ENCODE measurements at places on chromosomes 11 and 22.
A peak's percentile ranks its signal among the peaks of the same experiment; 100 is the strongest.

- DNase-seq = no peak
Measured at GRCh38 chr11:124717421-124717785, 22.3 kb upstream of the NRGN start.

DNA sequence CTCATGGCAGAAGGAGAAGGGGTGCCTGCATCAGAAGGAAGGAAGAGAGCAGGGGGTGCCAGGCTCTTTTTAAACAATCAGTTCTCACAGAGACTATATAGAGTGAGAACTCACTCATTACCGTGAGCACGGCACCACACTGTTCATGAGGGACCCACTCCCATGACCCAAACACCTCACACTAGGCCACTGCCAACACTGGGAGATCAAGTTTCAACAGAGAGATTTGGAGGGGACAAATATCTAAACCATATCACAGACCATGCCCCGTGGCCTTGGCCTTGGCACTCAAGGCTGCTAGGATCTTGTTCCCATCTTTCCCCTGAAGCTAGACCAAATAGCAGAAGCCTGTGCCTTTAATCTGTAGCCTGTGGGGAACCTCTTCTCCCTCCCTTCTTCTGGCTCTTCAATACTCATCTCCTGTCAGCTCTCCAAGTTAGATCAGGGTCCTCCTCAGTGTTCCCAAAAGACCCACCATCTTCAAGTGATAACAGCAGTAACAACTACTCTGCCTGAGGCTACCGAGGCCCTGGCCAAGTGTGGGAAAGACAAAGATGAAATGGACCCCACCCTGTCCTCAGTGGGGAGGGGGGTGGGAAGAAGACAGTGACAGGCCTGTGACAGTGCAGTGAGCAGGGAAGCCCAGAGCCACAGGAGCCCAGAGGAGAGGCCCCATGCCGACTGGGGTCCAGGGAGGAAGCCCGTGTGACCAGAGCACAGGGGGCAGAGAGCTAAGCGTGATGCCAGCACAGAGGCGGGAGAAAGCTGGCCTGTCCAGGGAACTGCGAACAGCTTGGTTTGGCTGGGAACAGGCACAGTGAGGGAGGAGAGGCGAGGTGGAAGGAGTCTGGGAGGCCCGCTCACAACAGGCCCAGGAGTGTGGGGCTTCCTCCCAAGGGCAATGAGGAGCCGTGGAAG, 72.6 kb downstream of the MYO7A start:
- DNase-seq = no peak

GRCh38 chr11:812390-812789, 2.6 kb downstream of the RPLP2 start:
- no peak for DNase-seq

- no peak for DNase-seq
Measured at GRCh38 chr11:97902828-97903227, 1117.9 kb upstream of the CNTN5 start.

DNA sequence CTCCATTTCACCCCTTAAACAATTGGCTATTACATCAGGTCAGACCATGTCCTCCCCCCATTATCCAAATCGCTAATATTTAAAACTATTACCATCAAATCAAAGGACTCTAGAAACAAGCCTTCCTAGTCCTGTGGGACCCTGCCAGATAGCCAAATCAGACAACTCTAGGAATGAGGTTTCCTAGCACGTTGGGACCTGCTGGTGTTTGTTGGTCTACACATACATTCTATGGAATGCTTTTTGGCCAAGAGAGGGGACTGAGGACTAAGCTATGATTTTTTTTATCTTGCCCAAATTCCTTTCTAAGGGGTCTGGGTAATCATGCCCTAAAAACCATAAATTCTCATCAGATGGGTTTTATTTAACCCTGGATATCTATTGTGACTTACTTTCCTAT, 14.1 kb upstream of the SELENOH start:
- DNase-seq = no peak

DNA sequence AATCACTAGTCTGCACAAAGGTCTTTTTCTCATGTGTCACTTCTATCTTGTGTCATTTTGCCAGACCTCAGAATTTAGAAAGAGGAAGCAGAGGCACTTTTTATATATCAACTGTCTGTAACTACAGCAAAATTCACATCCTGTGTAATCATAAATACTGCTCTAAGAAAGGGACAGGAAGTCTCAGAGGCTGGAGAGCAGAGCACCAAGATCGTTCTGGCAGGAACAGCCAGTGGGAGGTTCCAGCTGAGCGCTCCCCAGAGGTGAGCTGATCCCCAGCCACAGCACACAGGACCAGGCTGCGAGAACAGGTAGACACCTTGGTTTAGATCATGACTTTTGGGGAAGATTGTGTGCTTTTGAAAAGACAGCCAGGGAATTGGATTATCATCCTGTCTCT, at the start of gene MS4A7:
Gene MS4A7 (plus strand): TSS at position 179 of the 400 bp plus-strand sequence. CDS start 4,610 bp downstream, outside the sequence.
- no peak for DNase-seq

DNA sequence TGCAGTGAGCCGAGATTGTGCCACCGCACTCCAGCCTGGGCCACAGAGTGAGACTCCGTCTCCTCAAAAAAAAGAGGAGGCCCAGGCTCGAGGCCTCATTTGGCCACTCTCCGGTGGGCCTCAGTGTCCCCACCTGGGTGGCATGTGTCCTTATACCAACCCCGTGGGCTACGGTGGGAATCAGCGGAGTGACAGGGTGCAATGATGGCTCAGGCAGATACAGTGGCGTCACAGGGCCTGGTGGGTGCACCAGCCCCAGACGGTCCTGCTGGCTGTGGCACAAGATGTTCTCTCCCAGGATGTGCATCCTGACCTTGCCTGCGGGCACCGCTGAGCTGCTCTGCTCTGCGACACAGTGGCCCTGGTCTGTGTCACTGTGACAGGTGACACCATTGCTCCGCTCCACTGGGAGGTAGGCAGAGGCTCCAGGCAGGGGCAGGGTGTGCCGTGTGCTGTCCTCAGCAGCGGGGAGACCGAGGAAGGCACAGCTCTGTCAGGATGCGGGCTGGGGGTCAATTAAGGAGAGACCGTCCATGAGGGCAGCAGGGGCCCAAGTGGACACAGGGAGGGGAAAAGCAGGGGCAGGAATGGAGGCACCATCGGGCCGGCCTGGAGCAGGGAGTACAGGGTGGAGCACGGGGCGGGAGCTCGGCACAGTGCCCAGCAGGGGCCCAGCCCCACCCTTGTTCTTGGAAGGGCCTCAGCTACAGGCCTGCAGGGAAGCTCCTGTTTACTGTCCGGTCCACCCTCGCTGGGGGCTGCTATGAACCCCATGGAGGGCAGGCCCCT, 21.7 kb upstream of the TH start:
- no peak for DNase-seq

- DNase-seq = no peak
Measured at GRCh38 chr11:70025308-70025707, 52.8 kb upstream of the ANO1 start.

DNA sequence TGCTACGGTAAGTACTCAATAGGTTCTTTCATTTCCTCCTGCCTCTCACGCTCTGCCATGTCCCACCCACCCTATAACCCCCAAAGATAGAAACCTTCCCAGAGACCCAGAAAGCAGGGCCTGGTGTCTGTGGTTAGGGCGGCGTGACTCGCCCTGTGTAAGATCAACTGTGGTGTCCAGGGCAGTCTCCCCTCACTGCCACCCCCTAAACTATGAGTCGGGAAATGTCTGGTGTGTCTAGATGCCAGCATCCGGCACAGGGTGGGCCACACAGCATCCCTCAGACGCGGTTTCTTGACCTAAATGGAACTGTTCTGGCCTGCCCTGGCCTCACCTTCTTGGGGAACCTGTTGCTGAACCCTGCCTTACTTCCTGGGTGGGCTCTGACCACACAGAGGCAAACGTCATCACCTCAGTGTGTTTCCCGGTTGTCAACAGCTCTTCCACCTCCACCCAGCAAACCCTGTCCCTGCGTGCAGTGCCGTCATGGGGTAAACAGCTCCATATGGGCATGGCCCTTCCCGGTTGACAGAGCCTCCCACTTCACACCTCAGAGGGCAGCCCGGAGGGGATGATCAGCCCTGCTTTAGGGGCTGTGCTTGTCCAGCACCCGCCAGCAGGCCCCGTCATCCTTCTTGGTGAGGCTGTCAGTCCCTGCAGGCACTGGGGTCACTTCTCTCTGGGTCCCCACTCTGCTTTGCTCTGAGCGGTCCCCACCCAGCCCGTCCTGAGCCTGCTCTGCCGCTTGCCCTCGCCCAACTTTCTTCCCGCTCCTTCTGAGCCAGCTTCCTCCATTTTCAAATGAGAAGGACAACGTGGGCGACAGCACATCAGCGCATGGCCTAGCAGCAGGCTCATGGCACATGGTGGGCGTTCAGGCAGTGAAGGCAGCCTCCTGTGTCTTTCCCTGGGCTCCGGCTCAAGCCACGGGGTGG, 6.0 kb downstream of the WNT11 start:
- no peak for DNase-seq

DNA sequence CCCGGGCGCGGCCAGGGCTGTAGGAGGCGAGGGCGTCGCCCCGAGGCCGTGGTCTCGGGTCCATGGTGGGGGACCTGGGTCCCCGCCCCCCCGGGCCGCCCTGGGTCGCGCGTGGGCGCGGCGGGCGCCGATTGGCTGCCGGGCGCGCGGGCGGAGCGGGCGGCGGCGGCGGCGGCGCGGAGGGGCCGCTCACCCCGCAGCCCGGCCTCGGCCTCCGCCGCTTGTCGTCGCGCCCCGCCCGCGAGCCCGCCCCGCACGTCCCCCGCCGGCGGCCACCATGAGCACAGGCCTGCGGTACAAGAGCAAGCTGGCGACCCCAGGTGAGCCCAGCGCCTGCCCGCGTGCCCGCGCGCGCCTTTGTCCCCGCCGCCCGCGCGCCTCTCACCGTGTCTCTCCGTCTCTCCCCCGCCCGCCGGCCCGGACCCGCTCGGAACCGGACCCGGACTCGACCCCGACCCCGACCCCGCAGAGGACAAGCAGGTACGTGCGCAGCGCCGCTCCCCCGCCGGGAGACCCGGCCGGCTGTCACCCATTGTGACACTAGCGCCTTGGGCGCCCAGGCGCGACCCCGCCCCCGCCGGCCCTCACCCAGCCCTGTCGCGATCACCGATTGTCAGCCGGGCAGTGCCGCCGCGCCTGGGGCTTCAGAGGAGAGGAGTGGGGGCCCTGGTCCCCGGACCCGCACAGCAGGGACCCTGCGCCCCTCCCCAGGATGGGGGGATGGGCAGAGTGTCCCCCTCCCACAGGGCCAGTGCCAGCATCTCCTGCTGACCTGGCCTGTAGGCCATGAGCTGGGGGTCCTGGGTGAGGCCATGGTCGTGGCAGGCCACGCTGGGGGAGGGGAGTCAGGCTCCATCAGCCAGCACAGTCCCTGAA, at the start of gene SEPTIN5:
Gene SEPTIN5 (plus strand): TSS at position 192 of the 876 bp plus-strand sequence. CDS start 86 bp downstream, at position 278.
- DNase-seq = peak; percentile 52

- DNase-seq = no peak
Measured at GRCh38 chr11:117605331-117605730, 191.7 kb downstream of the DSCAML1 start.

- peak; percentile 83 for DNase-seq
Measured at GRCh38 chr22:45867118-45867905, 109.7 kb downstream of the WNT7B start.

DNA sequence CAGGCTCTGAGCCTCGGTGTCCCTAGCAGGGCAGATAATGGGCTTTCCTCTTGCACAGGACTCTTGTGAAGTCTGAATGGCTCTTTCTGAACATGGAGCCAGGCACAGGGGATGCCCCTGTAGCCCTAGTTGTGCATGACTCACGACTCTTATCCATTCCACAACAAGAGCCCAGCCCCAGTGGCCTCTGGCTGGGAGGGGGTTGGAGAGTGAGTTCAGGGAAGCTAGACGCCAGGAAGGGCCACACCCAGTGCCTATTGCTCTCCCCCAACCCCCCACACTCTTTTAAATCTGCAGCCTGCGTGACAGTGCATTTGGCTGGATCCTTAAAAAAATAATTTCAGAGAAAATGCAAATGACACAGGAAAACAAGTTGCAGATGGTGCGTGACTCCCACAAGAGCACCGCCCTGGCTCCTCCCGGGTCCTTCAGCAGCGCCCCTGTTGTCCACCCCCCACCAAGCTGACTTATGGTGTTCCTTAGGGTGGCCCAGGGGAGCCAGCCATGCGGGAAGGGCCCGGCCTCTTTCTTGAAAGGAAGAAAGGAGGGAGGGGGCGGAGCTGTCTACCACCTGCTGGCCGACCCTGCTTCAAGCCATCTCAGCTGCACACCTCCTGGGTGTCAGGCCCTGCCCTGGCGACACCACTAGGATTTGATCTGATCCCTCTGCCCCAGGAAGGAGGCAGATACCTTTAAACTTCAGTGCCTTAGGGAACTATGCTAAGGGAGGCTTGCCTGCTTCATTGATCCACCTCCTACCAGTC, 74.7 kb downstream of the MN1 start:
- no peak for DNase-seq

- no peak for DNase-seq
Measured at GRCh38 chr11:118193910-118194566, 17.6 kb upstream of the SCN2B start.

DNA sequence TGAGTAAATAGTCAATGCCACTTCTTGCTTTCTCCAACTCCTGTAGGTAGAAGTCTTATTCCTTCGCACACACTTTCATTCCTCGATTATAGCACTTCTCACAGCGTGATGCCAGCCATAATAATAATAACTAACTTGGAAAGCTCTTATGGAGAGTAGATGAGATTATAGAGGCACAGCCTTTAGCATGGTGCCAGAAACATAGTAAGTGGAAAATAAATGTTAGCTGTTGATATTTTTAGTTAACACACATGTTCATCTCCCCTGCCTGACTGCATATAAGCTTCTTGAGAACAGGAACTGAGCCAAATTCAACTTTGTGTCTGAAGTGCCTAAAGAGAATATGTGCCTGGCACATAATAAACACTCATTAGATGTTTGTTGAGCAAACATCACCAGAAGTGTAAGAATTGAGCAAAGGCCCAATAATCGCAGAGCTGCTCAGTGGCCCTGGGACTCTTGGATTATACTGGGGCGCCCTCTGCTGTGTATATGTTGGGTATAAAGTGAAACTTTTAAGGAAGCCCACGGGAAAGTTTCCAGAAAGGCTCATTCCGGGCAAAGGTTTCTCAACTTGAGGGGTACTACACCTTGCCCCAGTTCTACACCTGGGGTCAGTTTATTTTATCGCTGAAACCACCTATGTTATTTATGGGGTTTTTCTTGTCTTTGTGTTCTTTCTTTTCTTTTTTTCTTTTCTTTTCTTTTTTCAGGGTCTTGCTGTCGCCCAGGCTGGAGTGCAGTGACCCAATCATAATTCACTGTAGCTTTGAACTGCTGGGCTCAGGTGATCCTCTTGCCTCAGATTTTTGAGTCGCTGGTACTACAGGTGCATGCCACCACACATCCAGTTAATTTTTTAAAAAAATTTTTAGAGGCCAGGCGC, 22.3 kb downstream of the SLN start:
- peak; percentile 84 for DNase-seq

Data from neural progenitor cell (in vitro differentiated cells).